ENCODE measurements at places on chromosomes 5 and 9. TPM values are rescaled to one million over a fixed set of nuclear protein-coding genes. Genes with fewer than 3 reads are reported as not detected.

Gene KCNV2
- total RNA-seq, result not detected

DNA sequence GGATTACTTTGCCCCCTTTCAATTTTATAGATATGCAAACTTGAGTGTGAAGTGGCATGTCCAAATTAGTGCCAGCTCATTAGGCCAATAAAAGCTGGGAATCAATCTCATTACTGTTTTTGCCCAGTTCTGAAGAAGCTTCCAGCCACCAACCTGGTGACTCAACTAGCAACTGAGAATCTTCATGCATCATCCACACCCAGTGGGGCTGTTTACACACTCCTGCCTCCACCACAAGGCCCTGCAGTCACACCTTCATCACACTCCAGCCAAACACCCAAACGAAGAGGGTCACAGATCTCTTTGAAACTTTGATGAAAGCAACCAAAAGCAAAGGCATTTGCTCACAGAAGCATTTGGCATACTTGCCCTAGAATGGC lies 41.3 kb upstream of the S1PR3 start:
- peak; percentile 70 for DNase-seq
- no peaks in the 10 kb centered on the region for H3K27me3 ChIP-seq
- H3K4me3 ChIP-seq, result no peak overlapping the region
- H3K27ac ChIP-seq, result peak overlapping the region; percentile 49

DNA sequence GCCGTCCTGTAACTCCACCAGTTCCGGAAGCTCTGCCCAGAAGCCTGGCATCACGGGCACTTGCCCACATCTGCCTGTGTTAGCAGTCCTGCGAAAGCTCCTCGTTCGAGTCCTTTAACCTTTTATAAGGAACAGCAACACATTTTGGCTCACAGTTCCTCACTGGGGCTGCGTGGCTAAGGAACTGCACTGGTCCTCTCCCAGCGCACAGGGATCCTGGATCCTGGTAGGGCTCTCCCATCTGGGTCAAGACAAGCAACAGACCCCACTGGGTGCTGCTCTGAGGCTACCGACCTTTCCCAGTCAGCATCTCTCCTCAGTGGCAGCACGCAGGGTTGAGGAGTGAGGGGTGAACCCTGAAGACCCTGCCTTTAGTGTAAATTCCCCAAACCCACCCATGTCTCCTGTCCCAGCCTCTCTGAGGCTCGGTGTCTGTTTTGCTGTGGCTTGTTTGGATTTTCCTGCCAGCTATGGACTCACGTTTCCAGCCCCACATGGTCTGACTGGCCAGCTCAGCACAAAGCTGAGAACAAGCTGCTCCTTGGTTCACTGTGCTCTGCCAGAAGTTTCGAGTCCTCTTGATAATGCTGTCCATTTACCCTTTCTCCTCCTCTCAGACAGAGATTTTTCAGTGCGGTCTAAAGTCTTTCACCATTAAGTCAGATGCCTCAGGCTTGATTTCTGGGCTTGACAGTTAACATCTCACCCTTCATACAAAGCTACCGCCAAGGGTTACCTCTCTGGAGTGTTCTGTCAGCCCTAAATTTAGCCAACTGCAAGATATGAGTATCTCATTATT lies 80.0 kb downstream of the AK8 start:
- no peaks in the 10 kb centered on the region for H3K36me3 ChIP-seq
- H3K27me3 ChIP-seq, result no peaks in the 10 kb centered on the region
- no peak overlapping the region for H3K27ac ChIP-seq
- peaks cover 5% of the 10 kb centered on the region for H3K4me1 ChIP-seq

- H3K4me3 ChIP-seq, result no peak overlapping the region
- H3K36me3 ChIP-seq, result no peaks in the 10 kb centered on the region
- DNase-seq, result no peak
- H3K4me1 ChIP-seq, result no peaks in the 10 kb centered on the region
Measured at GRCh38 chr9:30935730-30936129, 1448.7 kb upstream of the ACO1 start.

DNA sequence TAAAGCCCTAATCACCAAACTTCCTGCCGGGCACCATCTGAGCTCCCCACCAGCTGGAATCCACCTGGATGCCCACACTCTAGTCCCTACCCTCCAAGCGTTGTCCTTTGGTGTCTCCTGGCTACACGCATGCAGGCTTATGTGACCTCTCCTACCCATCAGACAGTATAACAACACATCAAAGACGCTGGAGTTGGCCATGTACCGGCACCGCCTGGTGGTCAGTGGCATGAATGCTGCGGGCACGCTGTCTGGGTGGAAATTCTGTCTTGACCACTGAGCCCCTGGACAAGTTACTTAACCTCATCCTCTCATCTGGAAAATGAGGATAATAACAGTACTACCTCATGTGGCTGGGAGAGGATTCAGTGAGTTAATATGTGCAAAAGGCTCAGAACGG lies 23.4 kb upstream of the CORO2A start:
- no peak overlapping the region for H3K27ac ChIP-seq
- H3K27me3 ChIP-seq, result no peaks in the 10 kb centered on the region
- DNase-seq, result no peak
- H3K4me1 ChIP-seq, result peaks cover 4% of the 10 kb centered on the region
- H3K4me3 ChIP-seq, result no peak overlapping the region

DNA sequence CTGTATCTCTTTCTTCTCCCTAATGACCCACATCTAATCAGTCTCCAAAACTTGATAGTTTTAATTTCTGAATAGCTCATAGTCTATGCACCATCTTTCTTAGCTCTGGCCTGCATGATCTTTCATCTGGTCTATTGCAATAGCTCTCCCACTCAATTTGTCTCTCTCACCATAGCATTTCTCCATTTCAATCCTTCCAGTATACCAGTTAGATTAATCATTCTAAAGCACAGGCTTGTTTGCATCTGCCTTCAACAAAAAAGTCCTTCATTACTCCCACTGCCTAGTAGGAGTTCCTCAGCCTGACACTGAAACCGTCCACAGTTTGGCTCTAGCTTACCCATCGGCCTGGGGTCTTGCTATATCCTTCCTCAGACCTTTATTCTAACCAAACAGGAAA lies 344.9 kb downstream of the ENC1 start:
- no peak overlapping the region for H3K4me3 ChIP-seq
- H3K27ac ChIP-seq, result no peak overlapping the region
- no peak for DNase-seq
- H3K4me1 ChIP-seq, result peaks cover 4% of the 10 kb centered on the region
- H3K36me3 ChIP-seq, result no peaks in the 10 kb centered on the region
- no peaks in the 10 kb centered on the region for H3K27me3 ChIP-seq

GRCh38 chr5:155430192-155430591 lies 416.6 kb downstream of the KIF4B start:
- no peaks in the 10 kb centered on the region for H3K27me3 ChIP-seq
- no peaks in the 10 kb centered on the region for H3K4me1 ChIP-seq
- H3K36me3 ChIP-seq, result no peaks in the 10 kb centered on the region
- H3K27ac ChIP-seq, result no peak overlapping the region

- no peak overlapping the region for H3K4me3 ChIP-seq
- no peaks in the 10 kb centered on the region for H3K36me3 ChIP-seq
- H3K27me3 ChIP-seq, result peaks cover 4% of the 10 kb centered on the region
- no peak overlapping the region for H3K27ac ChIP-seq
Measured at GRCh38 chr9:126642839-126643238, 29.1 kb downstream of the LMX1B start.

DNA sequence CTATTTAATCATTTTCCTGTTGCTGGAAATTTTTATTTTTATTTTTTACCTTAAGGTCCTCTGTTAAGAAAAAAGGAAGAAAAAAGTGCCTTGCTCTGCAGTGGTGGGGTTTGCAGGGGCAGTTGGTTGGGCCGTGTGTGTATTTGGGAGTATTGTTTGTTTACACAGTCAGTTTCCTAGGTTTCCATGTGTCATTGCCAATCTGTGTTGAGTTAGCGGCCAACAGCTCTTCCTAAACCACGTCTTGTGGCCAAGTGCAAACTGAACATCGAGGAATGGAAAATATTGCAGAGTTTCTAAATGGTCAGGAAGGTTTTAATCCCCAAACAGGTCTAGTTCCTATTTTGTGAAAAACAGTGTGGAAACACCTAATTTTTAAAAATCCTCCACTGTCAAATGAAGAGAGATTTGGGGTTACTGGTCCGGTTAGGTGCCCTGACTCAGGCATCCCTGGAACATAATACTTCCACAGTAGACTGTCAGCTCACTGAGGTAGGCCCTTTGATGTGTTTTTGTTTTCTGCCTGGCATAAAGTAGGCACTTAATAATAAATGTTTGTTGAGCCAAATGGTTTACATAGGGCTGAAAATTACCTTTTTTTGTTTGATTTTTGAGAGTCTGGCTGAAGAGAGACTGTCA lies 37.0 kb downstream of the MAMDC2 start:
- peak overlapping the region; percentile 47 for H3K27ac ChIP-seq
- H3K27me3 ChIP-seq, result no peaks in the 10 kb centered on the region
- H3K4me3 ChIP-seq, result no peak overlapping the region
- H3K4me1 ChIP-seq, result peaks cover 36% of the 10 kb centered on the region
- DNase-seq, result no peak

GRCh38 chr5:88251048-88251711 lies 17.5 kb downstream of the TMEM161B start:
- no peak overlapping the region for H3K27ac ChIP-seq
- no peaks in the 10 kb centered on the region for H3K36me3 ChIP-seq

DNA sequence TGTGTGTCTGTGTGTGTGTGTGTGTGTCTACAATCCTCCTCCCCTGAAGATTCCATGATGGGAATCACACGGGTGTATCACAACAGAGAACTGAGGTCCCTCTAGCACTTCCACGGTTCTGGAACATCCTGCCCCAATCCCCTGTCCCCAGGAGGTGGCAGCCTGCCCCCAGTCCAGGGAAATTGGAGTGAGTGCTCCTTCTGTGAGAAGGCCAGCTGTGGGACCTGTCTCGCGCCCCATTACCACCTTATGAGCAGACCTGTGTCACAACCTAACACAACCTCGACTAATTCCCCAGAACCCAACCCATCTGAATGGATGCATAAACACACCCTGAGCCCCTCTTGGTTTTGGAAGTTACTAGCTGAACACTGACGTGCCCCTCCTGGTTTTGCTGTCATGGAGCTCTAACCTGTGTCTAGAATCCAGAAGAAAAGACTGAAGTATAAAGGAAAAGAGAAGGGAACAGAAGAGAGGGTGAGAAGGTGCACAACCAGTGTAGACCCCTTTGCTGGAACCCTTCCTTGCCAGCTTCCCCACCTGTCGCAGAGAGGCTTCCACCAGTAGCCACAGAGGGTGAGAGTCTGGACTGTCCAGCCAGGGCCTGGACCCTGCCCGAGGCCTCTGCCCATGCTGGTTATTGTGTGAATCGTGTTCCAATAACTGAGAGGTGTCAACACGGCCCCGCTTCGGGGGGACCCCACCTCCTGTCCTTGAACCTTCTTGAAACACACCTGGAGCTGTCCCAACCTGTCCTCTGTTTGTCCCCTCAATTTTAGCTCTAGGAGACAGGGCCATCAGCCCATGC lies 3.4 kb downstream of the BTNL9 start:
- no peak overlapping the region for H3K27ac ChIP-seq
- no peaks in the 10 kb centered on the region for H3K36me3 ChIP-seq
- H3K27me3 ChIP-seq, result no peaks in the 10 kb centered on the region
- peak; percentile 74 for DNase-seq
- H3K4me3 ChIP-seq, result no peak overlapping the region
- H3K4me1 ChIP-seq, result no peaks in the 10 kb centered on the region

GRCh38 chr9:4738866-4739586 lies 2.0 kb downstream of the AK3 start:
- DNase-seq, result no peak
- peaks cover 37% of the 10 kb centered on the region for H3K4me1 ChIP-seq
- H3K36me3 ChIP-seq, result no peaks in the 10 kb centered on the region
- H3K27me3 ChIP-seq, result no peaks in the 10 kb centered on the region
- peak overlapping the region; percentile 98 for H3K27ac ChIP-seq

GRCh38 chr5:36602704-36603321 lies 3.6 kb upstream of the SLC1A3 start:
- H3K4me1 ChIP-seq, result peaks cover 9% of the 10 kb centered on the region
- no peaks in the 10 kb centered on the region for H3K27me3 ChIP-seq
- H3K27ac ChIP-seq, result no peak overlapping the region
- H3K4me3 ChIP-seq, result no peak overlapping the region

DNA sequence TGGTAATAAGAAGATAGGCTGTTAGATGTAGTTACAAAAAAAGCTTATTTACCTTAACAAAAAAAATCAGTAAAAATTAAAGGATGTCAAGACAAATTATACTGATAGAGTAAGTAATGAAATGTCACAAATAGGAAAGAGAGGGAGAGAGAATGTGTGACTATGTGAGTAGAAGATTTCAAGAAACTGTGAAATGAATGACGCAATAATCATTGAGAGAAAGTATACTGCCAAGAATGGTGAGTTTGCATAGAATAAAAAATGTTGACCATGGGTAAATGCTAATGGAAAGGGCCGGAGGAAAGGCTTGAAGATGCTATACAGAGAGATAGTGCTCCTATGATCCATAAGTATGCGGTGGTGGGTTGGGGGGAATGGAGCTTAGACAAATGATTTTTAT lies 100.7 kb downstream of the PTPRD start:
- no peaks in the 10 kb centered on the region for H3K4me1 ChIP-seq
- no peak overlapping the region for H3K27ac ChIP-seq
- no peaks in the 10 kb centered on the region for H3K36me3 ChIP-seq
- H3K27me3 ChIP-seq, result no peaks in the 10 kb centered on the region

GRCh38 chr5:2163940-2164490 lies 281.3 kb upstream of the IRX4 start:
- no peaks in the 10 kb centered on the region for H3K4me1 ChIP-seq
- H3K27me3 ChIP-seq, result no peaks in the 10 kb centered on the region
- H3K27ac ChIP-seq, result no peak overlapping the region
- no peak overlapping the region for H3K4me3 ChIP-seq
- no peak for DNase-seq
- no peaks in the 10 kb centered on the region for H3K36me3 ChIP-seq

Data from vagina (tissue), 2 donors.